ENCODE measurements at places on chromosomes 16 and 17.
A peak's percentile ranks its signal among the peaks of the same experiment; 100 is the strongest.

- no peak for DNase-seq
Measured at GRCh38 chr16:13779676-13780075, 140.3 kb upstream of the ERCC4 start.

DNA sequence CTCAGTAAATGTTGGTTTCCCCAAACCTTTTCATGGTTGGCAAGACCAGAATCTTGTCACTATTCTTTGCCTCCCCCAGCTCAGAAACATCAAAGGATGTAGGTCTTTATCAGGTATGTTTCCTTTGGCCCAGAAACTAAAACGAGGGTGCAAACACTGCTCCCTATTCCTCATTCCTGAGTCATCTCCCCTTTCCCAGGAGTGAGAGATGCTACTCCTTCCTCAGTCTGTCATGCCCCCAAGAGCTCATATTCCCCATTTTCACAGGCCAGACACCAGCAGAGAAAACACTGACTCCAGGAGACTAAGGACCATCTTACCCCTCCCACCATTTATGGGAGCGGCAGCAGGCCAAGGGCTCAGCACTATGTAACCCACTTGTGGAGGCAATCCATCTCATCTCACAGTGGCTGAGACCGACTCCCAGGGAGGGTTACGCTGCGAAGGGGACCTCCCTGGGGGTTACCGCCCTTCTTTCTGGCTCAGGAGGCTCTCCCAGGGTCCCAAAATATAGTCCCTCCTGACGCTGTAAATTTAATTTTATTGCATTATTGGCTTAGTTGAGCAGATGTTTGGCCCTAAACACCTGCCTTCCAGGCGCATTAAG lies 1.5 kb downstream of the GEMIN4 start:
- no peak for DNase-seq

GRCh38 chr17:16484445-16485175 lies 7.4 kb downstream of the LRRC75A start:
- DNase-seq: no peak

DNA sequence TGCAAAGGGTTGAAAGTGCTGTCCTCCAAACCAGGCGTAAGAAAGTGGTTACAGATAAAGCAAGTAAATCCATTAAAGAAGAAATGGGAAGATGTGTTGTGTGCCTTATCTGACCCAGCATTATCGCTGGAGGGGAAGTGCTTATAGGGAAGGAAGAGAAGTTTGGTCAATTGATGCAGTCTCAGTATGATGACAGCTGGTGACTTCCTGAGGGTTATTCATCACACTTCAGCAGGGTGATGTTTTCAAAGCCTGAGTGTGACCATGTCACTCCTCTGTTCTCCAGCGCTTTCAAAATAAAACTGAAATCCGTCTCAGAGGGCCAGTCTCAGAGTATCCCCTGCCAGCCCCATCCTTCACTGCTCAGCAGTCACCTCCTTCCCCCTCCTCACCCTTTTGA lies 505.4 kb upstream of the RBFOX1 start:
- peak; percentile 2 for DNase-seq

DNA sequence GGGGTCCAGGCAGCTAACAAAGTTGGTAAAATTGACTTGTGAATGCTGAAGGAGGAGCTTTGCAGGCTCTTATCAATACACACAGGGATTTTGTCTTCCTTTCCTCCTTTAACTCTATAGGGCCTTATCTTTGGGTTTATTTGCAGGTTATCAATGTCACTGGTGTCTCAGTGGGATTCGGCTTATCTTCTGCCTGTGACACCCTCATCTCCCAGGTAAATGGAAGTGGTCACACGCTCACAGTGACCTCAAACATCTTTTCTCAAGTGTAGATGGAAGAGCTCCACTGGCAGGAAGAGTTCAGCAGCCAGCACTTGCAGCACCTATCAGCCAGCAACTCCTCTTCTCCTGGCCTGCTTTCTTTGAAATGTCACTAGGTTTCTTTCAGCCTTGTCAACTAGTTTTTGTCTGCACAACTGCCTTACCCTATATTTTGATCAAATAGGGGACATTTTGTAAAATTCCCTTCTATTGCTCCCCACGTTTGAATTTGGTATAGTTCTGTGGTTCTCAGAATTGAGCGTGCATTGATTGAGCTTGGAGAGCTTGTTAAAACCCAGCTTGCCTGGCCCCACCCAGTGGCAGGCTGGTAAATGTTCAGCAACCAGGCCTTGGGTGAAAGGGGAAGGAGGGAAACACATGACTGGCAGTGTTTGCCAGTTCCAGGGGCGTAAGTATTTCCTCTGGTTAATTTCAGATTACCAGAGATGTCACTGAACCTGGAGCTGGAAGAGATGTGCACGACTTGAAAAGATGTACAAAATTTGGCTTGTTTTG lies 12.8 kb downstream of the SLC47A1 start:
- no peak for DNase-seq

DNA sequence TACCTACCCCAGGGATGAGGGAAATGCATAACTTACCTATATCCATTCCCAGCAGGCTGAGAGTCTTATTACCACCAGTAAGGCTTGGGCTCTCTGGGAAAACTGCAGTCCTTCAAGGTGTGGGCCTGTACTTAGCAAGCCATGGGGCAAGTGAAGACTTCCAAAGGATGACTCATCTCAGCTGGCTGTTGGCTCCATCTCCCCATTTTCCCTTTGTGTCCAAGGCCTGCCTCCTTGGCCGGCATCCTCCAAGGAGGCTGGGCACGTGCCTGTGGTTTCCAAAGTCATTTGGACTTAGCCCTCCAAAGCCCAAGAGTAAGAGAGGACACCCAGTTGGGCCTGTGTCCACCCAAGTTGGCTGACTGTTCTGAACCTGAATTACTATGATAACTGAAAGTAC lies 89.8 kb downstream of the TMEM100 start:
- DNase-seq: no peak

DNA sequence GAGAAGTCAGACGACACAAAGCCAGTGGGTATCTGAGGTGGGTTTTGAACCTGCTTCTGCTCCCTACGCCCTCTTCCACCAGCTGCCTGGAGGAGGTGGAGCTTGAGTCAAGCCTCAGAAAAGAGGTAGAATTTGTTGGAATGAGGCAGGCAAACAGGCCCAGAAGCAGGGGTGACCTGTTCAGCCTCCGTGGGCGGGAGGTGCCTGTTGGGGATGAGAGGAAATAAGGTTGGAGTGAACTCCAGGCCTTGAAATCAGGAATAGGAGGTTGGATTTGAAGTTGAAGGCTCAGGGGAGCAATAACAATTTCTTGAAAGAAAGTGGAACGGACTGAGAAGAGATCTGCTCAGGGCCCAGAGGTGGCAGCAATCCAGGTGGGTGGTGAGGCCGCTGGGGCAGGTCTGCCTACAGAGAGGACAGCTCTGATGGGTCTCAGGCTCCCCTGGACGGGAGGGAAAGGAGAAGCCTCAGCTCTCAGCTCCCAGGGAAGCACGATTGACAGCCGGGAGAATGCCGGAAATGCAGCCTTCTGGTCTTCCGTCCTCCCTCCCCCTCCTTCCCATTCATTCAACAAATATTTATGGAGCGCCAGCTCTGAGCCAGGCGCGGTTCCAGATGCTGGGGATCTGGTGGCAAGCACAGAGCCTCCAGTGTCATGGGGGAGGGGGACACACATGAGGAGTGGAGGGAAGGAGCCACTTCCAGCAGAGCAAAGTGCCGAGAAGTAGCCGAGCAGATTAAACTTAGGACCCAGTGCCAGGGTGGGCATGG lies 61.9 kb upstream of the CIBAR2 start:
- DNase-seq: no peak

- no peak for DNase-seq
Measured at GRCh38 chr16:86610779-86611524, 32.6 kb downstream of the FOXL1 start.

GRCh38 chr17:58312829-58313228 lies 15.8 kb downstream of the TSPOAP1 start:
- no peak for DNase-seq

DNA sequence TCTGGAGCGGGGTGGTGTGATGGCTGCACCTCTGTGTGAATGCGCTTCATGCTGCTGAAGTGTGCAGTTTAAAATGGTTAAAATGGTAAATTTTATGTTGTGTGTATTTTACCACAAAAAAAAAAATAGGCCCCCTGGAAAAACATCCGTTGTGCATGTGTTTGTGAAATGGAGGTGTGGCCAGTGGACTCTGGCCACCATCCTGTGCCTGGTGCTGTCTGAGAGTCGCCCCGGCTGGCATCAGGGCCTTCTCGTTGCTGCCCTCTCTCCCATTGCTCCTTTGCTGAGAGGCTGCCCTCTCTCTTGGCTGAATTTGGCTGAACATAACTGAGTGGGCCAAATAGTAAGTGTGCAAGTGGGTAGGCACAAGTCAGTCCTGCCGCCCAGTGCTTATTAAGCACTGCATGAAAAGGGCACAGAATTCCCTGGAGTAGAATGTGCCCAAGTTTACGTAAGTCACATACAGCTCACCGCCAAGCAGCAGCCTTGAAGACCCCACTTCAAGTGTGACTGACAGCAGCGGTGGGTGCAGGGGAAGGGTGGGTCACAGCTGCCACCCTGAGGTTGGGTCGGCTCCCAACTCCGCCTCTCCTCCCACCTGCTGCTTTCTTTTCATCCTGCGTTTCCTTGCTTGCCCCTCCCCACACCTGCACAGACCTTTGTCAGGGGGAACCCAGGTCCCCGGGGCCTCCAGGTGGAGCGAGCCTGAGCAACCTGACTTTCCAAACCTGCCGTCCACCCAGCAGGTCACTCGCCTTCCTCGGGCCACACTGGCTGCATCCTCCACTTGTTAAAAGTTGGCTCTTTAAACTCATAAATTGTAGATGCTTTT lies 46.8 kb downstream of the FOXK2 start:
- DNase-seq: no peak

DNA sequence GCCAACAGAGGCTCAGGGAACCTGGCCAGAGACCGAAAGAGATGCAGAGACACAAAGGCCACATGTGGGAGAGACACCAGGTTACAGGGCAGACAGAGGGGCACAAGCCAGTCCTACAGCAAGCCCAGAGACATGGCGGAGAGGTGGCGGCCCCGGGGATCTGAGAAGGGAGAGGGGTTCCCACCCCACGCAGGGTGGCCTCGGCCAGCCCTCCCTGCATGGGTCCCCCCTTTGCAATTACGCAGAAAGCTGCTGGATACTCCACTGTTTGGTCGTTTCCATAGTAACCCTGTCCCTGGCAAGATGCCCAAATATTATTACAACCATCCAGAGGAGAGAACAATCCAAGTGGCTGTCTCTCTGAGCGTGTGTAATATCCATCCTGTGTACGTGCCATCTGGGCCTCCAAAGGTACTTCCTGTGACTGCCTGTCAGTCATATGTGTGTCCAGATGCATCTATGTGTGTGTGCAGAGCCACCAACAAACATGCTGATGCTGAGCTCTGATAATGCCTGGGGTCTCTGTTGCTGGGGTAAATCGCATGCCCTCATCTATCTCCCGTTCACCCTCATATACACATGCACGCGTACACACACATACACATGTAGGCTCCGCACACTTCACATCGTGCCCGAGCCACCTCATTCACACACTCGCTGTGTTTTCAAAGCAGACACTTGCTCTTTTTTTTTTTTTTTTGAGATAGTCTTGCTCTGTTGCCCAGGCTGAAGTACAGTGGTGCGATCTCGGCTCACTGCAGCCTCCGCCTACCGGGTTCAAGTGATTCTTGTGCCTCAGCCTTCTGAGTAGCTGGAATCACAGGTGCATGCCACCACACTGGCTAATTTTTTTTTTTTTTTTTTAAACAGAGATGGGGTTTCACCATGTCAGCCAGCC lies 5.5 kb downstream of the PCGF2 start:
- peak; percentile 92 for DNase-seq

GRCh38 chr16:54285414-54286089 lies 1.0 kb downstream of the IRX3 start:
- DNase-seq: peak; percentile 21

- DNase-seq: no peak
Measured at GRCh38 chr16:57306676-57307341, 22.3 kb upstream of the PLLP start.

DNA sequence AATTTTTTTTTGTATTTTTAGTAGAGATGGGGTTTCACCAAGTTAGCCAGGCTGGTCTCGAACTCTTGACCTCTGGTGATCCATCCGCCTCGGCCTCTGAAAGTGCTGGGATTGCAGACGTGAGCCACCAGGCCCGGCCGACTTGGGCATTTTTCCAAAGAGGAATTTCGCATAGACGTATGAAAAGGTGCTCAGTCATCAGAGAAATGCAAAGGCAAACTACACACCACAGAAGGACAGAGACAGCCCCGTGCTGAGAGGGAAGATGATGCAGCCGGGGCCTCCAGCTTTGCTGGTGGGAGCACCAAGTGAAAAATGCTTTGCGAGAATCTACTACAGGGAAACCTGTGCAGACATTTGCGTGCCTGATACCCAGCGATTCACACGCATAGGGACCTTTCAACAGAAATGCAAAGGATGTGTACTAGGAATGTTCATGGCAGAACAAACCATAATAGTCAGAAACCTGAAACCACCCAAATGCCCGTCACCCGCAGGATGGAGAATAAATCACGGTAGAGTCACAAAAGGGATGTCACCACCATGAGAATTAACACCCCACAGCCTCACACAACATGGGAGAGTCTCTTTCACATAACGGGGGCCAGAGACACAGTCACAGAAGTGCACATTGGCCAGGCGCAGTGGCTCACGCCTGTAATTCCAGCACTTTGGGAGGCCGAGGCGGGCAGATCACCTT lies 5.2 kb downstream of the RAB40B start:
- DNase-seq: no peak

- no peak for DNase-seq
Measured at GRCh38 chr17:15361151-15361550, 19.8 kb upstream of the TEKT3 start.

DNA sequence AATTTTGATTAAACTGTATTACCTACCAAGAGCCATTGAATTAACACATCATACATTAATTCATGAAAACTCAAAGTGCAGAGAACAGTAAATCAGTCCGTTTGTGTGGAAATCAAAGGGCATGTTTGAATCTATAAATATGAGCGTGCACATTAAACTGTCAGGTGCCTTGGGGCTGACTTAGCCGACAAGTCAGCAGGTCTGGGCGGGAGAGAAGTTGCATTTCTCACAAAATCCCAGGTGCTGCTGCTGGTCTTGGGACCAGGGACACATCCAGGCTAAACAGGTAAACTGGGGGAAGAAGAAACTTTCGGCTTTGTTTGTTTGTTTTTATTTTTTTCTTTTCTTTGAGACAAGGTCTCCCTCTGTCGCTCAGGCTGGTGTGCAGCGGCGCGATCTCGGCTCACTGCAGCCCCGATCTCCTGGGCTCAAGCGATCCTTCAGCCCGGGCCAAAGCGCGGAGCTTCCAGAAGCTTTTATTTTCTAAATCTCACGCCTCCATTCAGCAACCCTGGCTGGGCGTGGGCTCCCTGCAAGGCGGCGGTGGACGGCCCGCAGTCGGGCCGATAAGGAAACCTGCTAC lies 213.9 kb downstream of the MRTFB start:
- no peak for DNase-seq

GRCh38 chr16:27922433-27922832 lies 141.1 kb downstream of the GSG1L start:
- no peak for DNase-seq
